ENCODE measurements at places on chromosomes 12 and 14. TPM values are rescaled to one million over a fixed set of nuclear protein-coding genes. Genes with fewer than 3 reads are reported as not detected.

The TMPRSS12 gene
- not detected for total RNA-seq

The TOMM20L gene
- not detected for total RNA-seq

The CARMIL3 gene
- total RNA-seq: 0.48 TPM

The TAS2R42 gene
- not detected for total RNA-seq

The SRRM4 gene
- not detected for total RNA-seq

The IRF9 gene
- total RNA-seq: 16.1 TPM

The REP15 gene
- total RNA-seq: 0.30 TPM

The KRT79 gene
- total RNA-seq: 0.10 TPM

The RERG gene
- 0.26 TPM for total RNA-seq

The ACRBP gene
- not detected for total RNA-seq

The NDRG2 gene
- total RNA-seq: 2.8 TPM

The TBX5 gene
- not detected for total RNA-seq

The ST8SIA1 gene
- not detected for total RNA-seq

The ZCRB1 gene
- total RNA-seq: 68.9 TPM

The SSPN gene
- 0.37 TPM for total RNA-seq

The ALDH6A1 gene
- 2.7 TPM for total RNA-seq

The PIWIL1 gene
- total RNA-seq: 0.05 TPM

The IQSEC3 gene
- total RNA-seq: 0.05 TPM

The SPATS2 gene
- 31.2 TPM for total RNA-seq

The IRAK3 gene
- 1.4 TPM for total RNA-seq

All from A549 treated with AZD2906 at 1 μM for 4 hours (cell line).